Activated CD4-positive, alpha-beta memory T cell treated with anti-CD3 and anti-CD28 coated beads, Interleukin-2, amount 10 ng/mL, durations not matched to agents 7 days and 5 days (primary cell): ENCODE measurements at places on chromosomes 4 and X. TPM values are rescaled to one million over a fixed set of nuclear protein-coding genes. Genes with fewer than 3 reads are reported as not detected.

- H3K4me1 ChIP-seq, result no peaks in the 10 kb centered on the region
- no peak for DNase-seq
- H3K27ac ChIP-seq, result no peak overlapping the region
- no peaks in the 10 kb centered on the region for H3K27me3 ChIP-seq
Observed at GRCh38 chr4:141686146-141686775, 49.9 kb downstream of the IL15 start.

- no peak overlapping the region for H3K27ac ChIP-seq
- H3K4me1 ChIP-seq, result no peaks in the 10 kb centered on the region
- no peak for DNase-seq
- H3K4me3 ChIP-seq, result no peak overlapping the region
- H3K36me3 ChIP-seq, result no peaks in the 10 kb centered on the region
Observed at GRCh38 chrX:69216911-69217310, 51.7 kb upstream of the PJA1 start.

DNA sequence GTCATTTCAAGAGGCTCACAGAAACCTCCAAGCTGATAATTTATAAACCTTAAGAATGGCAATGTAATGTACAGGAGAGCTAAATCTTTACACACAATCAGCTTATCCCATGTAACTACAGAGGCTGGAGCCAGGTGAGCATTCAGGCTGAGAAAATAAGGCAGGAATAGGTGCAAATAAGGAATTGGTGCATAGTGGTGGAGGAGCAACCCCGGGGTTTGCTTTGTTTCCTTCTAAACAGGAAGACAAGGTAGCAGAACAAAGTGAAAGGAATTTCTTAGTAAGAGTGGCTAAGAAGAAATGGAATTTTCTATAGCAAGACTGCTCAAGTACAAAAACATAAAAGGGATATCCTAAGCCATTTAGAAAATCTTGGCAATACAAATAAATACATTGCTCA, 82.4 kb downstream of the NR3C2 start:
- peaks cover 20% of the 10 kb centered on the region for H3K4me1 ChIP-seq
- no peak overlapping the region for H3K4me3 ChIP-seq
- no peaks in the 10 kb centered on the region for H3K27me3 ChIP-seq
- H3K36me3 ChIP-seq, result no peaks in the 10 kb centered on the region
- H3K27ac ChIP-seq, result no peak overlapping the region

GRCh38 chrX:129637217-129638109, 17.3 kb downstream of the APLN start:
- H3K27me3 ChIP-seq, result no peaks in the 10 kb centered on the region
- H3K4me3 ChIP-seq, result no peak overlapping the region
- H3K4me1 ChIP-seq, result peaks cover 7% of the 10 kb centered on the region
- no peaks in the 10 kb centered on the region for H3K36me3 ChIP-seq

GRCh38 chrX:133373386-133374079, 41.8 kb downstream of the GPC4 start:
- no peaks in the 10 kb centered on the region for H3K36me3 ChIP-seq
- no peak overlapping the region for H3K27ac ChIP-seq
- no peak overlapping the region for H3K4me3 ChIP-seq
- H3K4me1 ChIP-seq, result no peaks in the 10 kb centered on the region

- no peak overlapping the region for H3K27ac ChIP-seq
- no peaks in the 10 kb centered on the region for H3K36me3 ChIP-seq
- H3K4me3 ChIP-seq, result no peak overlapping the region
Observed at GRCh38 chr4:1502501-1502886, 96.3 kb upstream of the NKX1-1 start.

DNA sequence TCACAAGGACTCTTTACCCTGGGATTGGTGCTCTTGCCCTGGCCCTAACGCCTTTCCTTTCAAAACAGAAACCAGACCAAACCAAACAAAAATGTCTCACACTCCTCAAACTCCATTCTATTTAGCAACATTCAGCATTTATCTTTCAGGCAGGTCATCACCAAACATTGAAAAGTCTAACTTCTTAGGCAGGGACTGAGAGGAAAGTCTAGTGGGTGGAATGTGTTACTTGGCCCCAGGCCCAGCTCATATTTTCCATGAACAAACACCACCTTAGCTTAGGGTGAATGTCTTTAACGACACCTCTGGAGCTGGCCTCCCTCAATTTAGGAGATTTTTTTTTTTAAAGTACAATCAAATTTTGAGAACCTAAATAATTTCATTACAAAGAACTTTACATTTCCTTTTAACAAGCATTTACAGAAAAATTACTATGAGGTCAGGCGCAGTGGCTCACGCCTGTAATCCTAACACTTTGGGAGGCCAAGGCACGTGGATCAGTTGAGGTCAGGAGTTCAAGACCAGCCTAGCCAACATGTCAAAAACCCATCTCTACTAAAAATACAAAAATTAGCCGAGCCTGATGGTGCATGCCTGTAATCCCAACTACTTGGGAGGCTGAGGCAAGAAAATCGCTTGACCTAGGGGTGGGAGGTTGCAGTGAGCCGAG, 10.2 kb upstream of the N4BP2 start:
- H3K4me3 ChIP-seq, result no peak overlapping the region
- no peaks in the 10 kb centered on the region for H3K27me3 ChIP-seq
- DNase-seq, result no peak

DNA sequence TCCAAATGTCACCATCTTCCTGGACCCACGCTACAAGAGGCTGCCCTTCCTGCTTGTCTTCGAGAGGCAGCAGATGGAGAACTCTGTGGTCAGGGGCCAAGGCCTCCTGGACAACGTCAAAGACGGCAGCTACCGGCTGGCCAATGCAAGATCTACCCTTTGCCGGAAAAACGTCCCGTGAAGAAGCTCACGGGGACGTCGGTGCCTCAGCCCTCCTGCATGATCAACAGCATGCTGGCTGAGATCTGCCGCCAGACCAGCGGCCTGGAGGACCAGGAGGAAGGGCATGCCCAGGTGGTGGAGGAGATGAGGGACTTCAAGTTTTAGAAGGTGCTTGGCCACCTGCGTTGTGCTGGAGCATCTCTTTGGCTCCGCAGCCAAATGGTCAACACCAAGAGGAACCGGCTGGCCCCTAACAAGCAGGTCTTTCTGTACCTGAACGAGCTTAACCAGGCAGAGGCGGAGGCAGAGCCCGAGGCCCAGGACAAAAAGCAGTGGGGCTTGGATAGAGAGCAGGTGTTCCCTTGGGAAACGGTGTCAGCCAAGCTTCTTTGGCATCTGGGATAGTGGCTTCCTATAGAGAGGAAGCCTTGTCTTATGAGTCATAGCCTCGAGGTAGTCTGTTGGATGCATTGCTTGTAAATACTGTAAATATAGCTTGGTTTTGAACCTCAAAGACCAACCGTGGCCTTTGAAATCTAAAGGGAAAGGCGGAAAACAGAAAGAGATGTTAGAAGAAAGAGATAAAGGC, 94.8 kb upstream of the ELOVL6 start:
- H3K4me1 ChIP-seq, result peaks cover 12% of the 10 kb centered on the region
- H3K27me3 ChIP-seq, result peaks cover 40% of the 10 kb centered on the region
- no peak overlapping the region for H3K27ac ChIP-seq
- no peaks in the 10 kb centered on the region for H3K36me3 ChIP-seq
- no peak overlapping the region for H3K4me3 ChIP-seq

DNA sequence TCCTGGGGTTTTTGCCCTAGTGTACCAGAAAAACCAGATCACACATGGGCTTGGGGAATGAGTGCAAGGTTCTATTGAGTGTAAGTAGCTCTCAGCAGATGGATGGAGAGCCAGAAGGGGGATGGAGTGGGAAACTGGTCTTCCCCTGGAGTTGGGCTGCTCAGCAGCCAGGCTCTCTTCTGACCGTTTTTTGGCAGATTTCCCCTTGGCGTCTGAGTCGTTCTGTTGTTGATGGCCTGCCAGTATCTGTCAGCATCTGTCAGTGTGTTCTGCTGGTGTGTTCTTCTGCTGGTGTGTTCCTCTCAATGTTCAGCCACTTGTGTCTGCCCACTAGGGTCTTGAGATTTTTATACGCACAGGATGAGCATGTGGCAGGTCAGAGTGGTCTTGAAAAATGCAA, 633.9 kb upstream of the CPEB2 start:
- no peaks in the 10 kb centered on the region for H3K27me3 ChIP-seq
- no peaks in the 10 kb centered on the region for H3K36me3 ChIP-seq
- H3K4me3 ChIP-seq, result no peak overlapping the region
- DNase-seq, result no peak

DNA sequence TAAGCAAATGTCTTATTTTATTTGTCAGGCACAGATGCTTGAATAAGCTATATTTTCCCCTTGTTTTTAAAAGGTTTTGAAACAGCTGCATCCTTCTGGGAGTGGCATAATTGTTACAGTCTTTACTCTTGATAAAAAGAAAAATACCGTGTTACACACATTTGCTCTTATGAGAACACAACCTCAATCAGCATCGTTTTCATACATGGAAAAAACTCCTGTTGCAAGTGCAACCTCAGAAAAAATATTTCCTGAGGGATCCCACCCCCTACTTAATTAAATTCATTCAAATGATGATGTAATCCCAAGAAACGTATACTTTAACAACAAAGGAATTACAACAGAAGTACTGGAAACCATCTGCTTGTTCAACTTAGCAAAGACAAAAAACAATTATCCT, 58.6 kb downstream of the SMAD1 start:
- no peaks in the 10 kb centered on the region for H3K4me1 ChIP-seq
- H3K27ac ChIP-seq, result no peak overlapping the region
- no peaks in the 10 kb centered on the region for H3K36me3 ChIP-seq

- H3K27ac ChIP-seq, result no peak overlapping the region
- no peaks in the 10 kb centered on the region for H3K36me3 ChIP-seq
- DNase-seq, result no peak
- H3K27me3 ChIP-seq, result no peaks in the 10 kb centered on the region
- H3K4me3 ChIP-seq, result no peak overlapping the region
Observed at GRCh38 chr4:181479141-181479540, 764.1 kb upstream of the TENM3 start.

DNA sequence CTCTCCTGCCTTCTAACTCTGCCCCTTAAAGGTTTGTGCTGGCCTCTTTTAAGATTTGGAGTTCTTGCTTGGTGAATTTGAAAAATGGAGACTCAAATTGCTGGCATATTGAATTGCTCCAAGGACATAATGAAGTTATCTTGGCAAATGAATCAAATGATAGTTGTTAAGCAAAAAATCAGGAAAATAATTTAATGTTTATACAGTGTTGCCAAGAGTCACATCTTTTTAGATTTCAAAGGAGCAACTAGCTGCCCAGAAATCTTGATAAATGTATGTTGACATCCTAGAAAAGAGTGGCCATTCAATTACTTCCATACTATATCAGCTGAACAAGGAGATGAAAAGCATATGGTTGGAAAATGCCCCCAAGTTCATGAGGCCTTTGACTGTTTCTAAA, 610.0 kb upstream of the LCORL start:
- no peak for DNase-seq
- H3K36me3 ChIP-seq, result no peaks in the 10 kb centered on the region
- no peak overlapping the region for H3K4me3 ChIP-seq
- H3K27ac ChIP-seq, result no peak overlapping the region
- H3K27me3 ChIP-seq, result no peaks in the 10 kb centered on the region
- no peaks in the 10 kb centered on the region for H3K4me1 ChIP-seq

DNA sequence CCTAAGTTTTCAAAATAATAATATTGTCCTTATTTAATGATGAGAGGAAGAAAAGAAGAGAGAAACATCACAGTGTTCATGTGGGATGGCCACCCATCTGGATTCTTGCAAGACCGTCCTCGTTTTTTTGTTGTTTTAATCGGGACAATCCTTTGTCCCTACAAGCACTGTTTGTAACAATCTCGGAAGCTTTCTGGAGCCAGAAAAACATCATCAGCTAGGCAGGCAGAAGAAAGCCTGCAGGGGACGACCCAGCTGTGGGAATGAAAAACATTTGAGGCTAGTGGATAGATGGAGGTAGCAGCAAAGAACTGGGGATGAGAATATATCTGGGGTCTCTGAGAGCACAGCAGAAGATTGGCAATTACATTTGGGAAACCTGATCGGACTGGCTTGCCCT, 105.6 kb downstream of the DKK2 start:
- no peak overlapping the region for H3K4me3 ChIP-seq
- no peaks in the 10 kb centered on the region for H3K36me3 ChIP-seq
- no peaks in the 10 kb centered on the region for H3K4me1 ChIP-seq
- no peak overlapping the region for H3K27ac ChIP-seq
- DNase-seq, result no peak

GRCh38 chrX:135009057-135009610, 13.2 kb downstream of the RTL8B start:
- peaks cover 3% of the 10 kb centered on the region for H3K4me1 ChIP-seq
- no peak overlapping the region for H3K27ac ChIP-seq
- no peak overlapping the region for H3K4me3 ChIP-seq
- no peaks in the 10 kb centered on the region for H3K36me3 ChIP-seq
- H3K27me3 ChIP-seq, result peaks cover 3% of the 10 kb centered on the region

DNA sequence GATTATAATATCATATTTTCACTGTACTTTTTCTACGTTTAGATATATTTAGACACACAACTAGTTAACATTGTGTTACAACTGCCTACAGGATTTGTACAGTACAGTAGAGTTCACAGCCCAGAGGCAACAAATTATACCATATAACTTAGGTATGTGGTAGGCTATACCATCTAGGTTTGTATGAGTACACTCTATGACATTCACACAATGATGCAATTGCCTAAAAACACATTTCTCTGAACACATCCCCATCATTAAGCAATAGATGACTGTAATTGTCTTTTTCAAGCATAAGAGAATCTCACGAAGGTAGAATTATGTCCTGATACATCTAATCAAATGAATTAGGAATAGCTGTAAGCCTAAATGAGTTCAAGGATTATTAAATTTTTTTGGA, 12.3 kb upstream of the TIGD2 start:
- H3K36me3 ChIP-seq, result no peaks in the 10 kb centered on the region
- no peak for DNase-seq
- H3K4me3 ChIP-seq, result no peak overlapping the region
- no peaks in the 10 kb centered on the region for H3K27me3 ChIP-seq
- peaks cover 4% of the 10 kb centered on the region for H3K4me1 ChIP-seq

GRCh38 chr4:136441629-136442282, 1090.5 kb downstream of the PCDH18 start:
- H3K27me3 ChIP-seq, result no peaks in the 10 kb centered on the region
- H3K4me1 ChIP-seq, result no peaks in the 10 kb centered on the region
- no peak for DNase-seq
- no peak overlapping the region for H3K27ac ChIP-seq
- no peak overlapping the region for H3K4me3 ChIP-seq
- no peaks in the 10 kb centered on the region for H3K36me3 ChIP-seq

GRCh38 chr4:24686866-24687692, 102.7 kb upstream of the DHX15 start:
- H3K36me3 ChIP-seq, result no peaks in the 10 kb centered on the region
- H3K27ac ChIP-seq, result no peak overlapping the region
- H3K27me3 ChIP-seq, result peaks cover 11% of the 10 kb centered on the region
- H3K4me3 ChIP-seq, result no peak overlapping the region
- DNase-seq, result peak; percentile 28
- no peaks in the 10 kb centered on the region for H3K4me1 ChIP-seq

GRCh38 chrX:36856849-36857248, 151.3 kb upstream of the FAM47C start:
- no peak overlapping the region for H3K4me3 ChIP-seq
- no peak overlapping the region for H3K27ac ChIP-seq
- no peaks in the 10 kb centered on the region for H3K36me3 ChIP-seq
- no peaks in the 10 kb centered on the region for H3K27me3 ChIP-seq
- DNase-seq, result no peak

The SERPINA7 gene
- not detected for total RNA-seq

The G3BP2 gene
- total RNA-seq, result 185 TPM

The TSPAN7 gene
- total RNA-seq, result 0.23 TPM

The RAB41 gene
- total RNA-seq, result not detected

The RTL9 gene
- not detected for total RNA-seq
